ENCODE measurements at places on chromosomes 6 and 20. TPM values are rescaled to one million over a fixed set of nuclear protein-coding genes. Genes with fewer than 3 reads are reported as not detected.
A peak's percentile ranks its signal among the peaks of the same experiment; 100 is the strongest.

The CARMIL1 gene
- total RNA-seq = 17.2 TPM

- ATAC-seq = no peak
Measured at GRCh38 chr6:46983007-46983411, 59.1 kb downstream of the ADGRF1 start.

The TFAP2A gene
- 0.42 TPM for total RNA-seq

GRCh38 chr6:11791354-11792107, 12.9 kb upstream of the ADTRP start:
- ATAC-seq = no peak

- ATAC-seq = peak; percentile 48
Measured at GRCh38 chr6:13413900-13414555, 73.4 kb downstream of the GFOD1 start.

The TRIM15 gene
- not detected for total RNA-seq

DNA sequence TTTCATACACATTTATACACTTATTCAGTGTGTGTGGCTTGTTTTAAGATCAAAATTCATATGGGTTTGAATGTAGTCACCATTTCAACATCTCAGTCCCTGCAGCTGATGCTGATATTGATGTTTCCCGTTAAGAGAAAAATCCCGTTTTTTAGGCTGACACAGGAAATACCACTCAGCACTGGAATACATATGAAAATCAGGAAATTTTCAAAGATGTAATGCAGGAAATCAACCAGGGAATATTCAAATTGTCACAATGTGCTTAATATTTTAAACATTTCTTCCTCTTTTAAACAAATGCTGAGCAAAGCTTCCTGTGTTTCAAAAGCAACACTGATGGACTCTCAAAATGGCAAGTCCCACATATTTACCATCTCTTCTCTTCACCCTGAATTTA, 94.5 kb upstream of the MARCKS start:
- ATAC-seq = no peak

- no peak for ATAC-seq
Measured at GRCh38 chr6:97154015-97154414, 129.0 kb downstream of the MMS22L start.

The SLC17A2 gene
- not detected for total RNA-seq

- ATAC-seq = no peak
Measured at GRCh38 chr20:49969946-49970345, 12.8 kb upstream of the SNAI1 start.

GRCh38 chr20:38893565-38894090, 32.6 kb upstream of the FAM83D start:
- peak; percentile 75 for ATAC-seq

GRCh38 chr20:47102629-47103028, 208.0 kb downstream of the EYA2 start:
- peak; percentile 64 for ATAC-seq

DNA sequence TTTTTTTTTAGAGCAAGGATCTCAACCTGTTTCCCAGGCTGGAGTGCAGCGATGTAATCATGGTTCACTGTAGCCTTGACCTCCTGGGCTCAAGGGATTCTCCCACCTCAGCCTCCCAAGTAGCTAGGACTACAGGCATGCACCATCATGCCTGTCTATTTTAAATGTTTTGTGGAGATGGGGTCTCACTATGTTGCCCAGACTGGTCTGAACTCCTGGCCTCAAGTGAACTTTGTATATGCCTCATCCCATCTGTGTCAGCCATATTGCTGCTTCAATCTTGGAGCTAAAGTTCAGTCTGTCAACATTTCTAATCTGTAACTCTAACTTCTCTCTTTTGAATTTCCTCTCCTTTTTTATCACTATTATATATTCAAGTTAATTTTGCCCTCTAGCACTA, 54.3 kb downstream of the CD164 start:
- ATAC-seq = no peak

The HTR1E gene
- total RNA-seq = 0.93 TPM

The SLC26A8 gene
- total RNA-seq = not detected

The BCL2L1 gene
- 169 TPM for total RNA-seq

DNA sequence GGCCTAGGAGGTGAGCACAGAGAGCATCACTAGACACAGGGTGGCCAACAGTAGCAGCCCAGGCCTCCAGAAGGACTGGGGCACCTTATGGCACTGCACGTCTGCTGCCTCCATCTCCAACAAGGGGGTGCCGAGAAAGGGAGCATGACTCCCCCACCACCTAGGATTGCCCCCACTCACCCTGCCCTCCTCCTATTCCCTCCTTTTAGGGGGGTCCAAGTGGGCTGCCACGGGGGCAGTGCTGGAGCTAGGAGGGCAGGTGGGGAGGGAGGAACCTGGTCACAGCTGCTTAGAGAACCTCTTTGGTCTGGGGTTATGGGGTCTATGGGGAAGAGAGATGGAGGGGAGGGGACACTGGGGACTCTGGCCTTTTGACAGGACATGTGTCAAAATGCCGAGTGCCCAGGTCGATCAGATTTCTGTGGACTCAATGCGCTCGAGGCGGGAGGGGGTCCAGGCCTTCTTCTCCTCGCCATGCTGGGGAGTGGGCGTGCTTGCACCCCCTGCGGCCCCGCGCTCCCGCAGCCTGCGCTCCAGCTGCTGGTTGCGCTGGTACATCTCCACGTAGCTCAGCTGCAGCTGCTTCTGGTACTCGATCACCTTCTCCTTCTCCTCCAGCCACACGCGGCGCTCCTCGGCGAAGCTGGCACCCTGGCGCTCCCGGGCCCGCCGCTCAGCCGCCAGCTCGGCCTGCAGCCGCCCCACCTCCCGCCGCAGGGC, 4.5 kb upstream of the FASTKD5 start:
- ATAC-seq = no peak

GRCh38 chr6:148739822-148740128, 7.1 kb upstream of the UST start:
- no peak for ATAC-seq

The C20orf202 gene
- total RNA-seq = 1.3 TPM

The COL9A1 gene
- 0.27 TPM for total RNA-seq

- peak; percentile 38 for ATAC-seq
Measured at GRCh38 chr6:41443616-41444525, 102.3 kb upstream of the FOXP4 start.

DNA sequence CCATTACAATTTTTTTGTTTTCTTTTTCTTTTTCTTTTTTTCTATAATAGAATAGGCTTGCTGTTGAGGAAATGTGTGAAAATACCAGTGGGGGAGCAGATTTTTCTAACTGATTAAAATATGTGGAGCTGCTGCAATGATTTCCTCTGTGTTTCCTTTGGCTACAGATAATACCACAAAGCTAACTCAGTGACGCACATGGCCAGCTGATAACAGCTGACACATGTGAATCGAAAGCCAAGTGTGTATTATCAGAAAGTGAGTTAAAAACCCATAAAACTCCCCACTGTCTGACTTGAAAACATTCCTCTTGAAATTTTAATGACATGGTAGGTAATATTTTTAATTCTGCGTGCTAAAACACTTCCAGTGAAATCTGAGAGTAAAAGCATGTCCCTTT, 70.8 kb upstream of the AHI1 start:
- no peak for ATAC-seq

DNA sequence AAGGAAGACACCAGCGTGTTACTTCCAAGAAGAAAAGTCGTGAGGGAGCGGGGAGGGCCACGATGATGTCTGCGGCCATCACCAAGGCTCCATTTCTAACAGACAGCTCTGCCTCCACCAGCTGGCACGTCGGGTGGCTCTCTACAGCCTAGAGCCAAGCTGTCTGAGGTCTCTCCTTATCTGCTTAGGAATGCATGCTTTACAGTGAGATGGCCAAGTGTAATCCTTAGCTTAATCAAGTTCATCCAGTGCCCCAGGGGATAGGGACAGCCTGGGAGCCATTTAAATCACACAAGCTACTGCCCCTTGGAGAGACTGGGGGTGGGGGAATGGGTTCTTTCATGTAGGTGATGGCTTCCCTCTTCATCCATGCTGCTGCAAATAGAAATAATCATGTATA, 213.8 kb upstream of the CST7 start:
- ATAC-seq = no peak

DNA sequence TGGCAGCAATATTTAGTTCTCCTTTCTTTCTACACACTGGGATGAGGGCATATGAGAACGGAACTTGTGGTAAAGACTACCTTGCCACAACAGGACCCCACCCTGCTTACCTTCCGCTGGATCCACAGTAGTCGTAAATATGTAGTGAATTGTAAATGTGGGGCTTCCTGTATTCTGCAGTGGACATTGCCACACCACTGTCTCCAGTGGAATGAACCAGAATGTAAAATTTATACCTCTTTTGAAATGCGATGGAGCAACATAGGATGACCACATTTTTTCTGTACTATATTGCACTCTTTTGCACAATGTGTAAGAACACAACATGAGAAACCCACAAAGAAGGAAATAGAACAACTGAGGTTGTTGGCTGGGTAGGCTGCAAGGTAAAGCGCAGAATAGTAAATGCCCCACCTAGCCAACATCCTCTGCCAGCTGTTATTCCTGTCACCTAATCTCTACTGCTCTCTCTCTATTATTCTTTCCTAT, 16.1 kb upstream of the RIPOR2 start:
- ATAC-seq = peak; percentile 43

- no peak for ATAC-seq
Measured at GRCh38 chr6:55886185-55886836, 10.9 kb upstream of the BMP5 start.

- ATAC-seq = no peak
Measured at GRCh38 chr6:14068133-14068532, 49.4 kb upstream of the CD83 start.

DNA sequence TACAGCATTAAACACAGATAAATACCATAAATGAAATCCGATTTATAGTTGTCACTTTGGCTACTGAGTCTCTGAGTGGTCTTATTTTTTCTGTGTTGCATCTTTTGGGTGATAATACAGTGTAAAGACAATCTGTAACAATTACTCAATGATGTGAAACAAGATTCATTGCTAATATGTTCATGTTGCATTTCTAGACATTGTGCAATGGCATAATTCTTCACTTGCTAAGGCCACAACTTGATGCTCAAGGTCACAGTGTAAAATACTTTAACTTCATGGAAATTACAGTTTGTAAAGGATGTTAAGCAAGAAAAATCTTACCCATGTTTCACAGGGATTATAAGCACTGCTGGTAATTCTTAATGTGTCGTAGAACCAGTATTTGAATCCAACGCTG, 74.9 kb upstream of the SMLR1 start:
- no peak for ATAC-seq

GRCh38 chr20:11338496-11339306, 579.0 kb upstream of the BTBD3 start:
- no peak for ATAC-seq

GRCh38 chr6:121573481-121573880, 138.0 kb downstream of the GJA1 start:
- no peak for ATAC-seq

DNA sequence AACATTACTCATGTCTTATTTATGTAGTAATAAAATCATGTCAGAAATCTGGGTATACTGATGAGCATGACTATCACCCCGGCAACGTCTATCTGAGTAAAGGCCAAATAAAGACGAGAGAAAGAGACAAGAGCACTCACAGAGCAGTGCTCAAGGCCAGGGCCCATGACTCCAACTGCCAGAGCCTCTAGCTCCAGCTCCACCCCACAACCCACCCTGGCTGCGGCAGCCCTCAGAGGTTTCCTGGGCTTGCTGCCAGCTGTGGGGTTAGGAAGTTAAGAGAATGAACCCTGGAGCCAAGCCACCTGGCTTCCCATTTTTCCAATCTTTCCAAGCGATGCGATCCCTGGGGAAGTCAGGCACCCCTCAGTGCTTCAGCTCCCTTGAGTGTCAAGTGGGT, 92.0 kb upstream of the PAX1 start:
- ATAC-seq = no peak

GRCh38 chr20:53902968-53903651, 167.3 kb downstream of the BCAS1 start:
- ATAC-seq = no peak

The RIPPLY2 gene
- not detected for total RNA-seq

The C4B gene
- 259 TPM for total RNA-seq
